ENCODE measurements at places on chromosomes 1 and 21. TPM values are rescaled to one million over a fixed set of nuclear protein-coding genes. Genes with fewer than 3 reads are reported as not detected.

- no peak for DNase-seq
Observed at GRCh38 chr21:28374881-28375280, 617.8 kb downstream of the LTN1 start.

DNA sequence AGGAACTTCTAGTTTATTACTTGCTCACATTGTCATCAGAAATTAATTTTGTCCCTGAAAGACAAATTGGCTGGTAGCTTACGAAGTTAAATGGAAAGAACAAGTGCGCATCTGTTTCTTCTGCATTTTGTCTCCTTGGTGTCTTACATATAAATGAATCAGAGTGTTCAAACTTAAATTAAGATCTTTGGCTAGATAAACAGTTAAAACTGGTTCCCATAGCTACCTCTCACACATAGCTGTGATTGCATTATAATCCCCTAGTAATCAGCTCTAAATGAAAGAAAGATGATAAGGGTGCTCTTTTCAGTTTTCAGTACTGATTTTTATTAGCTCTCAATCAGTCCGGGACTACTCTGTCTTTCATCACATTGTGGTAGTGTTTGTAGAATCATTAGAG lies 124.2 kb upstream of the LMO4 start:
- no peak for DNase-seq

The BCAR3 gene
- total RNA-seq = 57.5 TPM

The CD1D gene
- total RNA-seq = not detected

The TLR5 gene
- total RNA-seq = 5.2 TPM

The RALGPS2 gene
- 26.2 TPM for total RNA-seq
